Stimulated activated CD4-positive, alpha-beta T cell treated with anti-CD3 and anti-CD28 coated beads, Interleukin-4, amount 100 ng/mL, for 4 hours (primary cell): ENCODE measurements at places on chromosomes 11 and 22.

DNA sequence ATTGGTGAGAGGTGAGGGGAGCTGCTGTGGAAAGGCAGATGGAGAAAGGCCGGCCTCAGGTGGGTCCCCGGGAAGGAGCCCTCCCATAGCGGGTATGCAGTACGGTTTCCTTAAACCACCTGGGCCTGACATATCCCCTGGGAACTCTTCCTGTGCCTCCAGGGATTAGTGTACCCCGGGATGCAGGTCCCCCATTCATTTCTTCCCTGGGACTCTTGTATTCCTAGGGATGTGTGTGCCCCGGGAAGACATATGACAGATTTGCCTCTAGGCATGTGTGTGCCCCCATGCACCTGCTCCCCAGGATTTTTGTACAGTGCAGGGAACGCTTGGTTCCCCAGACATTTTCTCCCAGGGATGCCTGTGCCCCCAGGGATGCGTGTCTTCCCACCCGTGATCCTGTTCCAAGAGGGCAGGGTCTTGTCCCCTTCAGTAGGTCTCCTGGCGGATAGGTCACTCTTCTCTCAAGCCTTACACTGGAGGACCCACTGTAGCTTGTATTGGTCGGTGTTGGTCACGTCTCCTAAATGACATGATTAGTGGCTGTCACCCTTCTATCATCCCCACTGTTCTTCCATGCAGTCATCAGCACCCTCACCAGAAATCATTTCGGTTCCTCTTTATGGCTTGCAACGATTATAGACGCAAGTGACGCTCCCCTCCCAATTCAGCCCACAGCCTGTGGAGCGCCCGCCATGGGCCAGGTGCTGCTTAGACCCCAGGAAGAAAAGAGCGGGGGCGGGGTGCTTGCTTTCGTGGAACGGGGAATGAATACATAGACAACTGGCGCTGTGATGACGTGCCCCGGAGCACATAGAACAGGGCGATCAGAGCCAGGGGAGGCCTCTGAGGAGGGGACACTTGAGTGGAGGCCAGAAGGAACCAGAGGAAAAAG is 1.3 kb downstream of the PARVB start:
- no peak for DNase-seq

DNA sequence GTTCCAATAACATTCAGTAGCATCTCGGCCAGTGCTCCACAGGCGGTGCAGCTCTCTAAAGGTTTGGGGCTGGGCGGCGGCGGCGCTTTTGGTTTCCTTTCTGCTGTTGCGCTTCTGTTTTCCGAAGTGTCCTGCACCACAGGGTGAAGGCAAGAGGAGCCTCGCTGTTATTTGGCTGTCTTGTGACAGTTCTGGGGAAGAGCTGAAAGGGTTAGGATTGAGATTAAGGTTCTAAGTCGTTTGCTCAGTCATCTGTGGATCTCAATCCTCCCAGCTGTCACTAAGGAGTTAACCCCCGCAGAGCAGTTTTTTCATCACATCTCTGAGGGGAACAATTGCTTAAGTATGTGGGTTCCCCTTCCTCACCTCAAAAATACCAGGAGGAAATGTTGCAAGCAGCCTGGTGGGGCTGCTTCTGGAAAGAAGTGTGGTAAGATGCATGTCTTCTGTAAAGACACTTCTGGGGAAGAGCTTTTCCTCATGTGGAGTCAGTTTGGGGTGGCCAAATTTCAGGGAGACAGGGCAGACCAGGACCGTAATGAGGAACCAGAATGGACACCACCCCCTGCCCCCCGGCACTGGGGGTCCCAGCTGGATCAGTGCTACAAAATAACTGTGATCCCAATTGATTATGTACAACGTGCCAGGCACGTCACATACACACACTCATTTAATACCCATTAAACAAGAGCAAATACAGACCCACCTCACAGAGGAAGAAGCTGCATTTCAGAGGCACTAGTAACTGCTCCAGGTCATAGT is 14.2 kb downstream of the TMEM121B start:
- no peak for DNase-seq

GRCh38 chr22:30860176-30861105 is 108.1 kb downstream of the MORC2 start:
- DNase-seq: no peak

- no peak for DNase-seq
Measured at GRCh38 chr11:120819437-120820365, 204.2 kb upstream of the TBCEL start.

- DNase-seq: no peak
Measured at GRCh38 chr22:17272511-17272991, 53.3 kb upstream of the ADA2 start.
